ENCODE measurements at places on chromosomes 3 and 15.

GRCh38 chr3:134330883-134331810 is 43.1 kb downstream of the AMOTL2 start:
- no peak for DNase-seq

GRCh38 chr3:174810254-174810653 is 48.9 kb upstream of the NAALADL2 start:
- DNase-seq: no peak

GRCh38 chr3:4311496-4311895 is 8.3 kb downstream of the SETMAR start:
- no peak for DNase-seq

DNA sequence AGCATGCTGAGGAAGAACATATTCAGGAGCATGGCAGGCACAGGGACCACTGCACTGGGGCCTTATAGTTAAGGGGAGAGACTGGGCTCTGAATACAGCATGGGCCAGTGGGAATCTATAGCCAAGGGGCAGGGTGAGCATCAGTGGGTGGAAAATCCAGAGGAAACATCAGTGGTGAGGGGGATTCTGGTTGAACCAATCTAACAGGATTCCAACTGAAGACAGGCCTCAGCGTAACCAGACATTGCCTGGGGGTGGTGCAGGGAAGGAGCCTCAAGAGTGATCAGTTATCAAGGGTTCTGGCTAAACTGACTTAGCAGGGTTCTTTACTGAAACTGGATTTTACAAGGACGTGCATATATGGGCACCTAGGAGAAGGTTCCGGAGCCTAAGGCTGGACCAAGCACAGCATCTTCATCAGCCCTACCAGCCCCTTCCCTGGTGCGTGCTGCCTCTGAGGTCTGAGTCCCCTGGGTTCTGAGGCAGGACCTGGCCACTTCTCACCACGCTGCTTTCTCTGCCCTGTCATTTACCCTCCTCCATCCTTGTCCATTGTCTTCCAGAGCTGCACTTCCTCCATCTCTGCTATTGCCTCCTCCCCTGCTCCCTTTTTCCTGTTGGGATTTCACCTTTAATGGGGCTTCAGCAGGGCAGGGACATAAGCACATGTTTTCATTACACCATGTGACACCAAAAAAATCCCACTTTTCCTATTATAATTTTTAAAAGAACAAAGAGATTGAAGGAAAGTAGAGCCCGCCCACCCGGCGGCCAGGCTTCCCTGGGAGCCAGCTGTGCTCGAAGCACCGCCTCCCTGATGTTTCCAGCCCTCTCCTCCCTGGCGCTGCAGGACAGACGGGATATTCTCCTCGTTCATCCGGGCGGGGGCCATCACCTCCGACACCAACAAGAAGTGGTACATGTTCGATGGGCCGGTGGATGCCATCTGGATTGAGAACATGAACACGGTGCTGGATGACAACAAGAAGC is 52.1 kb downstream of the DNAH1 start:
- no peak for DNase-seq

GRCh38 chr3:191356631-191357439 is 26.5 kb upstream of the UTS2B start:
- DNase-seq: no peak

GRCh38 chr15:58980351-58980939 is 7.0 kb upstream of the RNF111 start:
- no peak for DNase-seq

DNA sequence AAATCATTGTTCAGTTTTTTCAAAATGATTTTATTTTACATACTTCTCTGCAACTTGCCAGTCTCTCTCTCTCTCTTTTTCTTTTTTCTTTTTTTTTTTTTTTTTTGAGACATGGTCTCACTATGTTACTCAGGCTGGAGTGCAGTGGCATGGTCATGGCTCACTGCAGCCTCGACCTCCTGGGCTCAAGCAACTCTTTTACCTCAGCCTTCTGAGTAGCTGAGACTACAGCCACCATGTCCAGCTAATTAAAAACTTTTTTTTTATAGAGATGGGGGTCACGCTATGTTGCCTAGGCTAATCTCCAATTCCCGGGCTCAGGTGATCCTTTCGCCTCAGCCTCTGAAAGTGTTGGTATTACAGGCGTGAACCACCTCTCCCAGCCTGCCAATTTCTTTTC is 12.1 kb upstream of the ARID3B start:
- DNase-seq: no peak

- DNase-seq: no peak
These were observed 360.8 kb upstream of the MCTP2 start for GRCh38 chr15:93870583-93870982.

- DNase-seq: no peak
These were observed 4.8 kb upstream of the CSK start for GRCh38 chr15:74776821-74777768.

GRCh38 chr3:62570888-62571287 is 197.5 kb upstream of the FEZF2 start:
- DNase-seq: no peak

DNA sequence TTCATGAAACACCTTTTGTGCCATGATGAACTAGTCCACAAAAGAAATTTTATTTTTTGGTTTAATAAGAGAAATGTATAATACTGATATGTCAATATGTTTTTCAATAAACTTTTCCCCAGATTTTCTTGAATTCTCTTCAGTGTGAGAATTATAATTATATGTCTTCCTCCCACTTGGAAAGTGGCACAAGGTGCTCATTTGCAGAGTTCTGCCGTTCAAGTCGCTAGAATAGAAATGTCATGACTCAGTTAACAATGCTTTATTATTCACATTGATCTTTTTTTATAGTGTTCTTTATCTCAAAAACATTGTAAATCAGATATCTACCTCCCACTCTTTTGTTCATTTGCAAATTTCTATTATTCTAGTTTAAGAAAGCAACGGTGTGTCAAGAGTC is 87.3 kb downstream of the MDFIC2 start:
- no peak for DNase-seq

GRCh38 chr3:127072971-127073783 is 90.3 kb downstream of the PLXNA1 start:
- no peak for DNase-seq

DNA sequence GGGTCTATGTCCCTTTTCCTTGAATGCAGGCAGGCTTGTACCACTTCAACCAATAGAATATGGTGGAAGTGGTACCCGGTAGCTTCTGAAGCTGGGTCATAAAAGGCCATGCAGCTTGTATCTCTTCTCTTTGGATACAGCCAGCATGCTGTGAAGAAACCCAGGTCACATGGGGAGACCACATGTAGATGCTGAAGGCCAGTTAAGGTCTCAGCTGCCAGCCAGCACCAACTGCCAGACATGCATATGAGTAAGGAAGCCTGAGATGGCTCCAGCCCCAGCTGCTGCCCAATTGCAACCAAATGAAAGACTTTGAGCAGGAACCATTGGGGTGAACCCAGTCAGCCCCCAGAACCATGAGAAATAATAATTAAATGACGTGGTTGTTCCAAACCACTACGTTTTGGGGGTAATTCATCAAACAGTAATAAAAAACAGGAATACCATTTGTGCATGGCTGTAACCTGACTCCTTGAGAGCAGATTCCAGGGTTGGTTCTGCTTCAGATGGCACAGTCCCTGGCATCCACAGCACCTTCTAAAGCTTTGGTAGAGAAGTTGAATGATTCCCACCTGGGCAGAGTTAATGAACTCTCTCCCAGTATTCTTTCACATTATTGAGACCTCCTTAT is 3.8 kb downstream of the RBP2 start:
- DNase-seq: no peak

DNA sequence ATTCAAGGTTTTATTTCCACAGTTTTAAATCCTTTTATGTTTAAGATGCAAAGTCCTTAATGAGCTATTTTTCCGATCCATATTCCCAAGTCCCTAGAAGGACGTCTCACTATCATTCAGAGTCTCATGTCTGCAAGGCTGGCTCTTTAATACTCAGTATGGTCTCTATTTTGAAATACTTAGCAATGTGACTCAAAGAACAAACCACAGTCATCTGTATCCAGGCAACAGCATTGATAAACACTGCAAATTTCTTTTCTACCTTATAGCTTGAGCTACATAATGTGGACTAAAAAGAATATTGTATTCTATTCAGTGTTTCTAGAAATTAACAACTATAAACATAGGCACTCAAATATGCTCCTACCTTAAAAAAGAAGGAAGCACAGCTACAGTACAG is 588.3 kb upstream of the NAALADL2 start:
- DNase-seq: no peak

DNA sequence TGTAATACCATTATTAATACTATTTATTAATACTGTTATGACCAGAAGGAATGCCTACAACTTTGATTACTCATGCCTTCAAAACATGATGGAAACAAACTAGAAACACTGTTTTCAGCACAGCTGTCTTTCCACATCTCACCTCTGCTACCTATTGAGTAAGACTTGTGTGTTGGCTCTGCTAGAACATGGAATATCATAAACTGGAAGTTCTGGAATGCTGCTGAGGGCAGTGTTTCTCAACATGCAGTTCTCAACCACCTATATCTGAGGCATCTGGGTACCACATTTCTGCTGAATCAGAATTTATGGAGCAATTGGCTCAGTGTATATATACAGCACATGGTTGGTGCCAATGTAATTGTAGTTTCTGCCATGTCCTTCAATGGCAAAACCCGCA is 392.1 kb downstream of the TUSC7 start:
- no peak for DNase-seq

GRCh38 chr15:87557881-87558280 is 698.7 kb downstream of the NTRK3 start:
- no peak for DNase-seq

DNA sequence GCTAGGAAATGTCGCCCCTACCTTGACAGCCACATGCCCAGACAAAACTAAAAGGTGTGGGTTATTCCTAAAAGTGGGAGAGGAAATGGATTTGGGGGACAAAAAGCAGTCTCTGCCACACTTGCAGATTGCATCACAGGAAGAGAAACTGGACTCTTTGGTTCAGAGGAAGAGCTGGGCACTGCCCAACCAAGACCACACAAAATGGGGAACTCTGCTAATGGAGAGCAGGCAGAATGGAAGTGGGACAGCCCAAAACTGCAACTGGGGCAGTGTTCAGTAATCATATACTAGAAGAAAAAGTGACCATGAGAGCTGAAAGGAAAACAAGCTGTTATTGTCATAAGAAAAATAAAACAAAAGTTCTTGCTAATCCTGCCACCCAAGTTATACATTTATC is 138.9 kb upstream of the FRMD4B start:
- DNase-seq: no peak

- DNase-seq: no peak
These were observed 237.5 kb upstream of the ROPN1 start for GRCh38 chr3:124229420-124229819.

GRCh38 chr3:116053017-116053416 is 392.3 kb downstream of the LSAMP start:
- DNase-seq: no peak

- no peak for DNase-seq
These were observed 151.4 kb downstream of the PLD1 start for GRCh38 chr3:171658841-171659240.

DNA sequence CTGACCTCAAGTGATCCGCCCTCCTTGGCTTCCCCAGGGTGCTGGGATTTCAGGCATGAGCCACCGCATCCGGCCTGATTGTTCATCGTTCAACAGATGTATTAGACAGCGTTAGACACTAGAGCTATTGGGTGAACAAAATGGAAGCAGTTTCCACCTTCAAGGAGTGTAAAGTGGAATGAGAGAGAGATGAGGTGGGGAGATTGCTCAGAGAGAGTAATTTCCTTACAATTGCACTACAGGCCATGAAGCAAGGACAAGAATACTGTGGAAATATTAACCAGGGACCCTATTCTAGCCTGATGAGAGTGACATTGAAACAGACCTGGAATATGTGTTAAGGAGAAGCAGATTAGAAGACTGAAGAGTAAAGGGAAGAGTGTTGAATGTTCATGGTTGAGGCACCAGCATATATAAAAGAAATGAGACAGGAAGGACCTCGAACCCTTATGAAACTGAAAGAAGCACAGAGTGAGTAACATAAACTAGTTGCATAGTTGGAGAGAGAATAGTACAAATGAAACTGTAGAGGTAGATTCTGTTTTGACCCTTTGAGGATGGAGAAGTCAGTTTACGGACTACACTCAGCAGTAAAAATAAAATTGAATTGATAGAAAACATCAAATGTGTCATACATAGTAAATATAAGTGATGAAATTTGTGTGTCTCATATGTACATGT is 7.2 kb downstream of the RTF1 start:
- DNase-seq: no peak

DNA sequence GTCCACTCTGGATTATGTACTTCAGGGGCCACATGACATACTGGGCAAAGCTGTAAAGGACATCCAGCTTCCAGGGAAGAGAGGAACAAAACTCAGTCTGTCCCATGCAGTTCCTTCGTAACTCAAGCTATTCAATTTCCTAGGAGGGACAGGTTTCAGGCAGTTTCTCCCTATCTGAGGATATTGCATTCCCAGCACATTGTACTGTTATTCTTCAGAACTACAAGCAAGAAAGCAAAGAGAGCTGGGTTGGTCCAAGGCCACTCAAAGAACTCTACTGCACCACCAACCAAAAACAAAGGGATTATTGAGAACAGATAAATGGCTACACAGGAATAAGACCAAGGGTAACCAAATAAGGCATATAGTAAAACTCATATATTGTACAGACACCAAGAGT is 117.6 kb upstream of the ARL6 start:
- no peak for DNase-seq

GRCh38 chr15:58438956-58439355 is 7.2 kb downstream of the LIPC start:
- no peak for DNase-seq

GRCh38 chr15:66705277-66706146 is 3.5 kb downstream of the SMAD6 start:
- no peak for DNase-seq

- no peak for DNase-seq
These were observed 45.6 kb upstream of the ST3GAL6 start for GRCh38 chr3:98717584-98717983.

DNA sequence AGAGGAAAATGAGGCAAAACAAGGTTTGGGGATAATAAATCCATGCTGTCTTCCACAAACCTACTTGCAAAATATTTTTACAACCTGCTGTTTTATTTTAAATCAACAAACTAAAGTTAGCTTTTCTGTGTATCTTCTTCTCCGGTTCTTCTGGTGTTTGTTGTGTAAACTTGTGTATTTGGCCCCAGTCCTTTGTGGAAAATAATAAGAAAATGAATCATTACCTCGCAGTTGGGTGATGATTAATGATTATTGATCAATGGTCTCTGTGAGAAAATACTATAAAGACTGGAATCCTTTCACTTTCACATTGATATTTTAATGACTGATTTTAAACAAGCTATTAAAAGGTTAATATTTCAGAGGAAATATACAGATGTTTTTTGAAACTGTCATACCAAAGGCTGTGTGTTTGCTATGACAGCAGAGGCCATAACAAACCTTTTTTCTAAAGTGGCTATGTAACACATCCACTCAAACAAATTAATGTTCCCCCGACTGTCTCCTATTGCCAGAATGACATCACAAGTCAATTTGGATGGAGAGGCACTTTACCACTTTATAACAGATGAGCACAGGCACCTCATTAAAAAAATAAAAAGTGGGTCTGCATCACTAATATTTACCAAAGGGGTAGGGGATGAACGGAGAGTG is 152.5 kb downstream of the MEX3B start:
- DNase-seq: no peak

- DNase-seq: no peak
These were observed 3.1 kb upstream of the DYNLT2B start for GRCh38 chr3:196321162-196321561.
